ENCODE measurements at places on chromosomes 3 and 15.

DNA sequence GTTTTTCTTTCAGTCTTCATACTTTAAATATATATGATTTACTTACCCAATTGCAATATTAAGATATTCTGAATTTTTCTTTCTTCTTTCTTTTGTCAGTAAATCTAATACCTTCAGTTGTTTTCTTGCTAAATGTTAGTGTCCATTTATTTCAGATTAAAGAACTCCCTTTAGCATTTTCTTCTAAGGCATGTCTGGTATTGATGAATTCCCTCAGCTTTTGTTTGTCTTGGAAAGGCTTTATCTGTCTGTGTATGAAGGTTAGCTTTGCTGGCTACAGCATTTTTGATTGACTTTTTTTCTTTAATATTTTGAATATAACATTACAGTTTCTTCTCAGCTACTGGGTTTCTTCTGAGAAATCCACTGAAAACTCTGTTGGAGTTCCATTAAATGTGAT is 64.0 kb upstream of the PLSCR4 start:
- peak; percentile 75 for DNase-seq

DNA sequence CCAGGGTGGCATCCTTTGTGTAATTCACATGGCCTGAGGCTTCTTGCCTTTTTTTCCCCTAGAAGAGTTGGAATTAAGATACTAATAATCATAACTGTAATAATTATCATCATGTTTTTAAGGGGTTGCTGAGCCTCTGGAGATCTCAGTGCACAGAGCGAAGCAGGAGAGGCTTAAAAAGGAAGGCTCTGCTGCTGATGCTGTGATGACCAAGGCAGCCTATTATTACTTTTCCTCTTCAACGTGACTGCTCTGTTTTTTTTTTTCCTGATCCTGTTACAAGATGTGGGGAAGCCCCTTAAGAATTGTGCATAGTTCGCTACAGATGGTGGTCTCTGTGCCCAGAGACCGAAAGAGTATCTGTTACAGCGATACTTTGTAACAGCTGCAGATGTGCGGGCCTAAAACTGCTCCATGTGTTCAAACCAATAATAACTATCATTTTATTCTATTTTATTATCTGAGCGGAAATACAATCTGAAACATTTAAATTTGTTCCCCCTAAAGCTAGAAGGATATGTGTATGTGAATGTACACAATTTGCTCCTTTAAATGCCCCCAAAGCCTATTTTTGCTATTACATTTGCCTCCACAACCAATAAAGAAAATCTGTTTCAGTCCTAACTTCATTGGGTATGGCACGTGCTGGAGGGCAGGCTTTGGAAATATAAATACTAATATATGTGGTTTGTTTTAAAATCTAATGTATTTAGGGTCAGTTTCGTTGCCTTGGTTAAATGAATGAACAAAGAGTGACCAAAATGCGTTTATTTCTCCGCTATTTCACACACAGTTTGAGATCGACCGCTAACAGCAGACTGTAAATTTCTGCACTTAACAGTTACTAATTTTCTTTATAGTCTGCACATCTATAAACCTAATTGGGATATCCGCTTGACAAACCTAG is 4.6 kb downstream of the SHOX2 start:
- no peak for DNase-seq

DNA sequence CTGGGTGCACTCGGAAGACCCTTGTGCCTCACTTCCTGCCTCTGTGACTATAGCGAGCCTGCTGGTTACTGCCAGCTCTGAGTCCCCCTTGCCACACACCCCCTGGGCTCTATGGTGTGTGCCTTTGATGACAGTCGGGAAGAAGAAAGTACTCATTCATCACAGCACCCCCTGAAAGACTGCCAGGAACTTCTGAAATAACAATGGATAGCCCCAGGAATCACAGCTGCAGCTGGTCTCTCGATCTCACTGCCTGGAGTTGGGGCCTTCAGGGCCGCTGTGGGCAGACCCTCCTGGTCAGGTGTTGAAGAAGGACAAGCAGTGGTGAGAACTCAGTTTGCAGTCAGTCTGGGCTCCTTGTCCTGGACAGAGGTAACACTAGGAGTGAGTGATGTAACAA is 9.8 kb upstream of the RPP14 start:
- no peak for DNase-seq

- no peak for DNase-seq
Measured at GRCh38 chr15:48016865-48017264, 103.9 kb upstream of the SLC24A5 start.

Data from choroid plexus epithelial cell (primary cell).